ENCODE measurements at places on chromosomes 7 and 10.

GRCh38 chr7:127973832-127974231 is 57.4 kb downstream of the LRRC4 start:
- no peak for DNase-seq

- no peak for DNase-seq
Observed at GRCh38 chr7:39338716-39339115, 227.5 kb upstream of the YAE1 start.

- no peak for DNase-seq
Observed at GRCh38 chr7:137402536-137403352, 59.2 kb upstream of the PTN start.

DNA sequence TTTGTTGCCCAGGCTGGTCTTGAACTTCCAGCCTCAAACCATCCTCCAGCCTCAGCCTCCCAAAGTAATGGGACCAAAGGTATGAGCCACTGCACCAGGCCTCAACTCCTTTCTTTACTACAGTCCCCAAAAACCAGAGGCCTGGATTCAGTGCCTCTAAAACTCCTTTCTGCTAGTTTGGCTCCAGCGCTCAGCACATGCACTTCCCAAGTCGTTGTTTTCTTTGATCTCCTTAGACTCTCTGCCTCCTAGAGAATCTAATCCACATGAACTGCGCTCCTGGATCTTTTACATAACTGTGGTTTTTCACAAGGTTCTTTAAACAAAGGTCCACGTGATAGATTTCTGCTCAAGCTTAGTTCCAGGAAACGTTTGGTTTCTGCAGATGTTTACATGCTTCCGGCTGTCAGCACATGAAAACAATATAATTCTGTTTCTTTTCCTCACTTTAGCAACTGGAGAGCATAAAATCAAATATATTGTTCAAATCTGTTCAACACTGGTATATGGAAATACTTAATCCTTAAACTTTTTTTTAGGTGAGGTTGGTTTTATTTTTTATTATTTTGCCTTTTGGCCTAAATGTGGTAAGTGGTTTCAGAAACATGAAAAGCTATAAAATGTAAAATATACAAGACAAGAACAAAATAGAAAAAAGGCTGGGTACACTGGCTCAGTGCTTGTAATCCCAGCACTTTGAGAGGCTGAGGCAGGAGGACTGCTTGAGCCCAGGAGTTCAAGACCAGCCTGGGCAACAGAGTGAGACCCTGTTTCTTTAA is 270.5 kb upstream of the MKLN1 start:
- no peak for DNase-seq

- DNase-seq = no peak
Observed at GRCh38 chr10:26844396-26844975, 16.3 kb downstream of the ABI1 start.

- no peak for DNase-seq
Observed at GRCh38 chr7:33773053-33773452, 132.3 kb upstream of the BMPER start.

DNA sequence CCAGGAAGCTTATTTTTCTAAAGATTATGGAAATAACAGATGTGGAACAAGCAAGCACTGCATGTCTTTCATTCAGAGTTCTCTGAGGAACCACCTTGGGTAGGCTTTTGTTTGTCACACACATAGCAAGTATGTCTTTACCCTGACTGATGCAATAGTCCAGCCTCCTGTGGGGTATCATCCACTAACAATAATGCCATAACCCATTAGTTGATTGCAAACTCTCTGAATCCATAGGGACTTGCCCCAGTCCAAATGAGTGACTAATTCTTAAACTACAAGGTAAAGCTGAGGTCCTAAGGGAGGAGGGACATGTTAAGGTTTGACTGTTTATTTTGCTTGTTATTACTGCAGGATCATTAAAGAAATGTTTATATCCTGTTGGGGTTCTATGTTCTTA is 151.4 kb upstream of the PRPS1L1 start:
- no peak for DNase-seq

GRCh38 chr10:69061305-69062161 is 26.4 kb upstream of the SRGN start:
- no peak for DNase-seq

DNA sequence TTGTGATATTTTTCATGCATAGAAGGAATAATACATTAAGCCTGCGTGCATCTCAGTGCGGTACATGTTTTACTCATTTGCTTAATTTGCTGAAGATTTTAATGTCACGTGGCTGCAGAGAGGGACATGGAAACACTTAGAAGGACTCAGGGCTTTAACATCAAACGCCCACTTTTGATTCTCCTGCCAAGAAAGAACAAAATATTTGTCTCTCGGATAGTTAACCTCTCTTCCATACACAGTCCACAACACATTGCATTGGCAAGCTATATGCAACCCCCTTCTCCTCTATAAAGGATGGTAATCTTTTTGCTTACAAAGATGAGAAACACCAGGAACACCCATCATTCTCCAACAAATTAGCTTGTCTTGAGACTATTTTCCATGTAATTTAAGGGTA is 148.0 kb upstream of the NRP1 start:
- DNase-seq = no peak

DNA sequence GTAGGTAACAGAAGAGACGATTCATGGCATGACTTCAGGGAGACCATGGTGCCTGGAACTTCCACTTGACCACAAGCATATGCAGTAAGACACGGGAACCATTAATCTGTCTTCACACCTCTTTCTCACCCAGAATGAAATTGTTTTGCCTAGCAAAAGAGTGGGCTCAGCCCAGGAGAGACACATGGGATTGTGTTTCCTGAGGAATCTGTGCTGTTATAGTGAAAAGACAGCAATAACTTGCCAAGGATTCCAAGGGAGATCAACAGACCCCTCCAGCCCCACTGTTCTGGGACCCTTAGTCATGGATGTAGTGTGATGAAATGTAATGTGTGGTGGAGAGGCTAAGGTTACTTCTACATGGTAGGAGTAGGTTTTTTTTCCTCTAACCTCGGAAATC is 192.5 kb upstream of the NPVF start:
- no peak for DNase-seq

- DNase-seq = no peak
Observed at GRCh38 chr7:128937647-128938543, at the start of gene IRF5. IRF5 (plus strand) TSS chr7:128937927; CDS start chr7:128942082, 4,155 bp downstream.
